T-helper 17 cell (primary cell): ENCODE measurements at places on chromosomes 11 and 22.

DNA sequence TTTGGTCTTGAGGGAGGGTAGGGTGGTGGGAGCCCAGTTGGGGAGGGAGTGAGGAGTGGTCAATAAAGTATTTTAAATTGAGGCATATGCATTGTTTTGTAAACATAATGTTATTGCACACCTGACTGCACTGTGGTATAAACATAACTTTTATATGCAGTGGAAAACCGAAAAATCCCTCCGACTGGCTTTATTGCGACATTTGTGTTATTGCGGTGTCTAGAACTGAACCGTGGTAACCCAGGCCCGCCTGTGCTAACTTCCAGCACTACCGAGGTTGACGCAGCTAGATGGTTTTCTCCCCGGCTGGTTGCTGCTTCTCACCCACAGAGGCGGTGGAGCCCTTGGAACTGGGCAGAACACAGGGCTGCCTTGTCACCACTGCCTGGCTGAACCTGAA is 7.6 kb upstream of the RNH1 start:
- DNase-seq: no peak
- no peaks in the 10 kb centered on the region for H3K36me3 ChIP-seq
- peaks cover 2% of the 10 kb centered on the region for H3K4me1 ChIP-seq
- H3K27me3 ChIP-seq: no peaks in the 10 kb centered on the region

DNA sequence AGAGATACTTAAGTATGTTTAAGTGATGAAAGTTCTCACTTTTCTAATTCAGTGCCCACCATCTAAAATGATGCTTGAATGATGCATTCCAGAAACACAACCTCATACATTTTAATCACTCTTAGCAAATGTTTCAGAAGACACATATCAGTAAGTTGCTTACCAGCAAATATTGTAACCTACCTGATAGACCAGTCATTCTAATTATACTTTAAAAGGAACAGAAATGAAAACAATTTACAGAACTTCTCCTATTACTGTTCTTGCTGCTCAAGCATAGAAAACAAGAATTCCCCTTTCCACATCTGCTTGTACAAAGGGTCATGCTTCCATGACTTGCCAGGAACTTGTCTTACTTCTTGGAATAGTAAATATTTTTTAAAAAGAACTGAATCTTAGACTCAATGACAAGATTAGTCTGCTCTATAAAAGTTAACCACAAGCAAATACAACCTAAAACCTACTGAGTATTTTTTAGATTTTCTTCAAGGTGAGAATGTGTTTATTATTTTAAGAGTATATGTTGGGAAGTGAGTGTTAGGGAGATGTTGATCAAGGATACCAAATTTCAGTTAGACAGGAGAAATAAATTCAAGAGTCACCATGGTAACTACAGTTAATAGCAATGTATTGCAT is 82.0 kb upstream of the SC5D start:
- H3K4me1 ChIP-seq: no peaks in the 10 kb centered on the region
- DNase-seq: no peak
- no peaks in the 10 kb centered on the region for H3K36me3 ChIP-seq
- H3K27ac ChIP-seq: no peak overlapping the region
- peaks cover 49% of the 10 kb centered on the region for H3K27me3 ChIP-seq

DNA sequence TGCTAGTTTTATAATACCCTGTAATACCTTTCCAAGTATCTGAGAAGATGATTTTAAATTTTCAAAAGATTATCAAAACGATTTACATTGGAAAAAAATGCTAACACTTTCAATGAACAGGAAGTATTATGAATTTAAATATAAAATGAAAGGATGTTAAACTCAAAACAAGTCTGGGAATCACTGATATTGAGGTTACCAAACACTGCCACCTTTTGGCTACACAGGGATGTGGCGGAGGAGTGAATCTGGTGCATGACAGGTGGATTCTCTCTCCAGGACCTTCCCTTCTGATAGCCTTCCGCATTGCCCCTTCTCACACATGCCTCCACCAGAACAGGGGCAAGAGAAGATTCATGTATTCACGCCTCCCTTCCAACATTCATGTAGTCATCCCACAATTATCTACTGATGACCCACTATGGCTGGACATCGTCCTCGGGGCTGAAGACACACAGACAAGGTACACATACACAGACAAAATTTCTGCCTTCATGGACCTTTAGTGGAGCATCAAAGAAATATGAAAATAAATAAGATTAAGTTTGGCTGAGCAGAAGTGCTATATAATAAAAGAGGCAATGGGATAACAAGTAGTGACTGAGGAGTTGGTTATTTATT is 34.7 kb downstream of the ATG16L2 start:
- no peaks in the 10 kb centered on the region for H3K27me3 ChIP-seq
- DNase-seq: no peak
- peaks cover 3% of the 10 kb centered on the region for H3K36me3 ChIP-seq
- peak overlapping the region; percentile 52 for H3K4me3 ChIP-seq
- peaks cover 9% of the 10 kb centered on the region for H3K4me1 ChIP-seq

DNA sequence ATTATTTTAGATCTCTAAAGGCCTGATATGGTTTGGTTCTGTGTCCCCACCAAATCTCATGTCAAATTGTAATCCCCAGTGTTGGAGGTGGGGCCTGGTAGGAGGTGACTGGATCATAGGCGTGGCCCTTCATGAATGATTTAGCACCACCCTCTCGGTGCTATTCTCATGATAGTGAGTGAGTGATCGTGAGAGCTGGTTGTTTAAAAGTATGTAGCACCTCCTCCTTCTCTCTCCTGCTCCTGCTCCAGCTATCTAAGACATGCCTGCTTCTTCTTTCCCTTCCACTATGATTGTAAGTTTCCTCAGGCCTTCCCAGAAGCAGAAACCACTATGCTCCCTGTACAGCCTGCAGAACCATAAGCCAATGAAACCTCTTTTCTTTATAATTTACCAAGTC is 114.1 kb downstream of the SERGEF start:
- DNase-seq: no peak
- H3K36me3 ChIP-seq: peaks cover 14% of the 10 kb centered on the region
- H3K27me3 ChIP-seq: no peaks in the 10 kb centered on the region
- no peak overlapping the region for H3K27ac ChIP-seq

GRCh38 chr22:19916006-19916405 is 25.6 kb upstream of the COMT start:
- no peak overlapping the region for H3K27ac ChIP-seq
- no peak for DNase-seq
- no peak overlapping the region for H3K4me3 ChIP-seq
- H3K4me1 ChIP-seq: no peaks in the 10 kb centered on the region

- H3K27ac ChIP-seq: peak within 1 kb of the TSS; percentile 74
- peak within 1 kb of the TSS; percentile 93 for H3K4me3 ChIP-seq
- peaks cover 31% of the 10 kb centered on the region for H3K4me1 ChIP-seq
- H3K27me3 ChIP-seq: no peaks in the 10 kb centered on the region
Observed at GRCh38 chr22:50562523-50563412, at the start of gene SYCE3. SYCE3 (minus strand) TSS chr22:50562919; CDS start chr22:50556405, 6,514 bp downstream.

- H3K4me3 ChIP-seq: no peak overlapping the region
- no peak overlapping the region for H3K27ac ChIP-seq
- H3K4me1 ChIP-seq: peaks cover 25% of the 10 kb centered on the region
- H3K36me3 ChIP-seq: no peaks in the 10 kb centered on the region
- no peaks in the 10 kb centered on the region for H3K27me3 ChIP-seq
- no peak for DNase-seq
Observed at GRCh38 chr11:124791626-124792341, 8.4 kb downstream of the MSANTD2 start.

- H3K4me3 ChIP-seq: no peak overlapping the region
- H3K4me1 ChIP-seq: no peaks in the 10 kb centered on the region
- H3K36me3 ChIP-seq: no peaks in the 10 kb centered on the region
- no peak for DNase-seq
- H3K27ac ChIP-seq: no peak overlapping the region
Observed at GRCh38 chr11:36162883-36163434, 126.3 kb downstream of the COMMD9 start.

DNA sequence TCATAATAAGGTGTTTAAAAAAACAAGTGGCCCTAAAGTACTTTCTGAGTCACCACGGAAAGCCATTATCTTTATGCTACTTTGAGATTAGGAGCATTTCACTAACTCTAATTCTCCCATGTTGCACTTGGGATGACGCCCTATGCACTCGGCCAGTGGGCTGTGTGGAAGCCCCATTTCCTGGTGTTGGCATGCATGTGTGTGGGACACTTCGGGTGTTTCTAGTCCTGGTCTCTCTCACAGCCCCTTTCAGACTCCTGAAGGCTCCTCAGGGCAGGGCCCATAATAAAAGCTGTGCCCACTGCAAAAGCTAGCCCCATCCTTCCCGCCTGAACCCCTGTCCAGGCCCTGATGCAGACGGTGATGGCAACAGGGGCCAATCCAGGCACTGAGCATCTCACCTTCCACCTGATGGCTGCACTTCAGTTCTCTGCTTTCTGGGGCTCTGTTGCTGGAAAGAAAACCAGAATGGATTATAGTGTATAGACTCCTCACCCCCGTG is 14.9 kb upstream of the FXYD2 start:
- no peak overlapping the region for H3K27ac ChIP-seq
- H3K36me3 ChIP-seq: no peaks in the 10 kb centered on the region
- no peaks in the 10 kb centered on the region for H3K4me1 ChIP-seq

- H3K4me3 ChIP-seq: no peak overlapping the region
- no peak for DNase-seq
- no peaks in the 10 kb centered on the region for H3K36me3 ChIP-seq
- no peak overlapping the region for H3K27ac ChIP-seq
Observed at GRCh38 chr11:20647976-20648565, 21.3 kb upstream of the NELL1 start.

DNA sequence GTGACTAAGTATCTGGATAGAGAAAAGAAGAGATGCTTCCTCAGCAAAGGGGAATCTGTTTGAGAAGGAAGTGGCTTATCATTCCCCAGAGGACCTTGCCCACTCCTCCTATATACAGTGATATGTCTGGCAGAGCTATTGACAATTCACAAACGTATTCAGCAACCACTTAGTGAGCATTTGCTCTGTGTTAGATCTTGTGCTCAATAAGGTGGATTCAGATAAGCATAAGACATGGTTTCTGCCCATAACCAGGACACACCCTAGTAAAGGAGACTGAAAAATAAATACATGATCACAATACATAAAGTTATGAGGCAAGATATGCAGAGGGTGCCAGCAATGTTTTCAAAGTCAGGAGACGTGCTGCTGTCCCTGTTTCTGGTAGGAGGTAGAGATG is 1.4 kb downstream of the TMEM9B start:
- H3K27me3 ChIP-seq: no peaks in the 10 kb centered on the region
- H3K4me3 ChIP-seq: peak overlapping the region; percentile 99
- peak overlapping the region; percentile 100 for H3K27ac ChIP-seq

DNA sequence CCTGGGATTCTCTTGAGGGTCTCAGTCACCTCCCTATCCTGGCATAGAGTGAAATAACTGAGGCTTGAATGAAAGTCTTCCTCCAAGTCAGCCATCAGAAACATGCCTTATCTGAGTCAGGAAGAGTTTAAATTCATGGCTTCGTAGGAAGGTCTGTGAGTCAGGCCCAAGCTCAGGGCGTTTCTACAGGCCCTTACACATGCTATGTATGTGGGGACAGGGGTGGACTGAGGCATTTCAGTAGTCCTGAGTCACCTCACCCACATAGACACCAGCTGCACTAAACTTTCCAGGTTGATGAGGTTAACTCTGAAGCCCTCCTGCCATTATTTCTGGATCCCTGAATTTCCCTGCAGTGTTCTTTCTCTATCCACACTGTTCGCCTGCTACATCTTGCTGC is 134.6 kb upstream of the RCN1 start:
- no peaks in the 10 kb centered on the region for H3K36me3 ChIP-seq
- H3K27ac ChIP-seq: no peak overlapping the region
- no peaks in the 10 kb centered on the region for H3K4me1 ChIP-seq
- H3K4me3 ChIP-seq: no peak overlapping the region

GRCh38 chr22:33300165-33300564 is 242.0 kb upstream of the SYN3 start:
- no peak for DNase-seq
- no peaks in the 10 kb centered on the region for H3K4me1 ChIP-seq
- H3K27ac ChIP-seq: no peak overlapping the region
- peaks cover 10% of the 10 kb centered on the region for H3K27me3 ChIP-seq

- no peak for DNase-seq
- H3K27me3 ChIP-seq: no peaks in the 10 kb centered on the region
- H3K4me3 ChIP-seq: no peak overlapping the region
- peaks cover 4% of the 10 kb centered on the region for H3K36me3 ChIP-seq
Observed at GRCh38 chr11:46438211-46438610, 46.6 kb upstream of the CHRM4 start.

GRCh38 chr11:105023003-105023402 is at the start of gene CASP5:
CASP5 (minus strand) TSS chr11:105023168; CDS start chr11:105023136, 32 bp downstream.
- H3K27ac ChIP-seq: peak within 1 kb of the TSS; percentile 34
- no peaks in the 10 kb centered on the region for H3K27me3 ChIP-seq
- no peak for DNase-seq
- peaks cover 18% of the 10 kb centered on the region for H3K4me1 ChIP-seq
- peaks cover 17% of the 10 kb centered on the region for H3K36me3 ChIP-seq

GRCh38 chr11:45807792-45808238 is 2.9 kb downstream of the SLC35C1 start:
- H3K4me1 ChIP-seq: peaks cover 25% of the 10 kb centered on the region
- H3K36me3 ChIP-seq: no peaks in the 10 kb centered on the region

GRCh38 chr11:65133724-65134123 is 595 bp downstream of the SYVN1 start:
- no peaks in the 10 kb centered on the region for H3K27me3 ChIP-seq
- H3K36me3 ChIP-seq: peaks cover 5% of the 10 kb centered on the region
- peak overlapping the region; percentile 98 for H3K4me3 ChIP-seq
- peak overlapping the region; percentile 100 for H3K27ac ChIP-seq
- no peak for DNase-seq

- H3K27ac ChIP-seq: no peak overlapping the region
- H3K4me1 ChIP-seq: peaks cover 13% of the 10 kb centered on the region
- no peak overlapping the region for H3K4me3 ChIP-seq
- DNase-seq: no peak
Observed at GRCh38 chr11:69644962-69645675, 4.2 kb downstream of the CCND1 start.

DNA sequence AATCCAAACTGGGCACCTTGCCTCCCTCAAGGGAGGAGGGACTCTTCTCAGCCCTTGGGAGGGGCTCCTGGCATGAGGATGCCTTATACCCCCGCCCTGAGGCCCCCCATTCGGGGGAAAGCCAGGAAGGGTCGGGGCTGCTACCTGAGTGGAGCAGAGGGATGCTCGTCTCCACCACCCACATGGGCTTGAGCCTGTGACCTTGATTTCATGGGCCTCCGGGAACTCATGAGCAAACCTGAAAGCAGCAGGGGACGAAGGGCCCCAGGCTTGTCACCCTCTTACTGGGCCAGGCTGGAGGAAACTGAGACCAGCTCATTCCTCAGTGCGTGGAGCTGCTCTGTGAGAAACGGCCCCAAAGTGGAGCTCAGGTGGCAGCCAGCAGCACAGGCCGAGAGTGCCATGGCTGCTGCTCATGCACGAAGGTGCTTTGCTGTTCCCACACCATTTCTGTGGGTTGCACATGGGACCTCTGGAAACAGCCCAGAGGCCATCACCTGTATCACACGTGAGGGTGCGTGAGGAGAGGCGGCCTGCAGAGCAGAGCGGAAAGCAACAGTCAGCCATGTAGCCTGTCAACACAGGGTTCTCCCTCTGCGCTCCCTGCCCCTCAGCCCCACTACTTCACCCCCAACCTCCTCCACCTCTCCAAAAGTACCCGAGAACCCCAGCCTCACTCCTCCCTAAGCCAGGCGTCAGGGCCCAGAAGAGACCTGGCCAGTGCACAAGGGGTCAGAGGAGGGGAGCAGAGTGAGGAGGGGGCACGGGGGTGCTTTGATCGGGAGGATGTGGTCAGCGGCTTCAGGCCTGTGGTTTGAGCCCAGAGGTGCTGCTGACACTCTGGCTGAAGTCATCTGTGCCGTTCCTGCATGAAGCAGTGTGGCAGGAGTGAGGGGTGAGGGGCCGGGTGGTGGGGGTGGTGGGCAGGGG is 14.1 kb upstream of the IL2RB start:
- H3K36me3 ChIP-seq: no peaks in the 10 kb centered on the region
- peaks cover 53% of the 10 kb centered on the region for H3K4me1 ChIP-seq
- peak overlapping the region; percentile 86 for H3K4me3 ChIP-seq
- no peaks in the 10 kb centered on the region for H3K27me3 ChIP-seq
- peak overlapping the region; percentile 97 for H3K27ac ChIP-seq
